ENCODE measurements at places on chromosomes 1 and 21.

GRCh38 chr1:208997726-208998312 is 585.7 kb upstream of the CAMK1G start:
- peak; percentile 36 for DNase-seq

GRCh38 chr1:15833069-15833679 is 14.3 kb upstream of the SPEN start:
- DNase-seq, result no peak

DNA sequence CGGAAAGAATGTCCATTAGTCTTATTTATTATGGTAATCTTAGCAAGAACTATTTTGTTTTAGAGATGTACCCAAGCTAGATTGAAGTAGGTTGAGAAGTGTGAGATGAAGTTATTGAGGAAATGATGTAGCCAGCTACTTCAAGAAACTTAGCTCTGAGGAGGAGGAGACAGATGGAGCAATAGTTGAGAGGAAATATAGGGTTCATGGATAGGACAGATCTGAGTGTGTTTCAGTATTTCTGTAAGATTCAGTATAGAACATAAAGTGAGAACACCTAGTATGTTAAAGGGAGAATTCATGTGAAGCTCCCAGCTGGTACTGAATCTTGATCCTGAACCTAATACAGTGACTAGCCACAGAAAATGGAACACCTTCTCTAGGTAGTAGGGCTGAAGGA is 28.9 kb downstream of the TSNAX start:
- no peak for DNase-seq

DNA sequence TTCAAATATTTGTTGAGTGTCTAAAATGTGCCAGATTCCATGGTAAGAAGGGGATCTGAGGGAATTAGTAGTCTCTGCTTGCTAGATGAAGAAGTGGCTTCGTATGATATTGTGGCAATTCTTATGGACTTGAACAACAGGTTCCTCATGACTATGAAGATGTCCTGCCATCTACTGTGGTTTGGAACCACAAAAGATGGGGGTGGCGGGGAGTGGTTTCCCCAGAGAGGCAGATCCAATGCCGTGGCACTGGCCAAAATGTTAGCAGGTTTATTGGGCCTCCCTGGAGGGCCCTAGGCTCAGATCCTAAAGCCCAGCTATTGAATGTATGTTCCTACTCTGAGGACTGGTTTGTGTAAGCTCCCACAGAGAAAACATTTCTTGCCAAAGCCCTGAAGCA is 120.8 kb downstream of the RGS2 start:
- DNase-seq, result no peak

DNA sequence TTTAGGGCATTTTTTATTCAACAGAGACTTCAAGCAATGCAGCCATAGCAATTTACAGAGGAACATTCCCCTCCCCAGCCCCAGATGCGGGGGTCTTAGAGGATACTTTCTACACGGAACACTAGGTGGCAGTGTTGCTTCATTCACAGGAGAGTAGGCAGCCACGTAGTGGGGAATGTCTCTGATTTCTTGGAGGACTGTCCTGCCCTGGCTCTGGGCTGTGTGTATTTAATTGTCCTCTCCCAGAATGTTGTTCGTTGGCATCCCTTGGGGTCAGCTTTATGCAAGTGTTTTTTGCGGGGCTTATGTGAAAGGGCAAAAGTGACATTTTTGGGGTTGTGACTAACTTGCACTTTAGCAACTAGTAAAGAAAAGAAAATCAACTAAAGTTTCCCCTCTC is 96.9 kb downstream of the PAPPA2 start:
- peak; percentile 68 for DNase-seq

DNA sequence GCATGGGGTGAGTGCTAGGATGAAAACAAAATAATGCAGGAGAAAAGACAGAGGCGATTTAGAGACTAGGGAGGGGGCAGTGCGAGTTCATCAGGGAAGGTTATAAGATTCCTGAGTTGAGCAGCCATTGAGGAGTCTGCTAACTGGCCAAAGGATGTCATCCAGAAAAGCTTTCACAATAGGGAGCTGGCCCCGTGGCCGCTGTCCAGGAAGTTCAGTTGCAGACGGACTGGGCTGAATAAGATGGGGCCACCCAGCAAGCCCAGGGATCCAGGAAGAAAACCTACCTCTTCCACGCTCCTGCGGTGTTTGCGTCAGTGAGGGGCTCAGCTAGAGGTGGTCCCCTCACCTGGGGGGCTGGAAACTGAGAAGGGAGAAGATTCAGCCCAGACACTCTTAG is 4.0 kb upstream of the PKP1 start:
- DNase-seq, result peak; percentile 53

- no peak for DNase-seq
These were observed 254.3 kb downstream of the RGS7 start for GRCh38 chr1:241102664-241103063.

GRCh38 chr1:61085983-61086644 is 3.8 kb downstream of the NFIA start:
- no peak for DNase-seq

- DNase-seq, result no peak
These were observed 87.0 kb downstream of the SYT14 start for GRCh38 chr1:210024996-210025395.

GRCh38 chr1:182742780-182743179 is 46.8 kb upstream of the NPL start:
- no peak for DNase-seq

DNA sequence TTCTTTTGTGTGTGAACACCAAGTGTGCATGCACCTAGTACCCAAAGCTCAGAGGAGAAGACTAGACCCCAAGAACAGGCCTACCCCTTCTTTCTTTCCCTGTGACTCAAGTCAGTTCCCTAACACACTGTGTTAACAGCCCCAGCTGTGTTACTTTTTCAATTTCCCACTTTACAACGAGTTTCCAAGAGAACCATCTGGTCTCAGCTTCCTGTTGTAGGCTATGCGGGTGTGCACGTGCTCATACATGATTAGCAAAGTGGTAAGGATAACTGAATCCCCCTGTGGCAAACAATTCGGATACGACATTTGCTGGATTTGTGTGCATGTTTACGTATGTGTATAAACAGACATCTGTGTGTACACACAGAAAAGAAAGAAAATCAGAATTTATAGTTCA is 17.9 kb downstream of the IFNAR2 start:
- no peak for DNase-seq

DNA sequence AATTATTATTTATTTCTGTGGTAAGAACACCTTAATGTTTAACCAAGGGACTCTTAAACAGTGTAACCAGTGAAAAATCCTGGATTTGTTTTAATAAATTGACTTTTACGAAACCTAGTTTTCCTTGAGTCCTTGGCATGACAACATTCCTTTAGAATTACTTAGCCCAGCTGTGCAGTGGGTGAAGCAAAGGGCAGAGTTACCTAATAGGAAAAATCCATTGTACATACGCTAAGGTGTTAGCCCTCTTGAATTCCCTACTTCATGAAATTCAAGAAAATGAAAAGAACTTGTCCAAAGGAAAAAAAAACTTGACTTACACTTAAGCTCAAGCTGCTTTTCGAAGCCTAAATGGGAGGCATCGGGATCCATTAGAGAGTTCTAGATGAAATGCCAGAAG is 852.0 kb upstream of the ADAMTS5 start:
- DNase-seq, result no peak

DNA sequence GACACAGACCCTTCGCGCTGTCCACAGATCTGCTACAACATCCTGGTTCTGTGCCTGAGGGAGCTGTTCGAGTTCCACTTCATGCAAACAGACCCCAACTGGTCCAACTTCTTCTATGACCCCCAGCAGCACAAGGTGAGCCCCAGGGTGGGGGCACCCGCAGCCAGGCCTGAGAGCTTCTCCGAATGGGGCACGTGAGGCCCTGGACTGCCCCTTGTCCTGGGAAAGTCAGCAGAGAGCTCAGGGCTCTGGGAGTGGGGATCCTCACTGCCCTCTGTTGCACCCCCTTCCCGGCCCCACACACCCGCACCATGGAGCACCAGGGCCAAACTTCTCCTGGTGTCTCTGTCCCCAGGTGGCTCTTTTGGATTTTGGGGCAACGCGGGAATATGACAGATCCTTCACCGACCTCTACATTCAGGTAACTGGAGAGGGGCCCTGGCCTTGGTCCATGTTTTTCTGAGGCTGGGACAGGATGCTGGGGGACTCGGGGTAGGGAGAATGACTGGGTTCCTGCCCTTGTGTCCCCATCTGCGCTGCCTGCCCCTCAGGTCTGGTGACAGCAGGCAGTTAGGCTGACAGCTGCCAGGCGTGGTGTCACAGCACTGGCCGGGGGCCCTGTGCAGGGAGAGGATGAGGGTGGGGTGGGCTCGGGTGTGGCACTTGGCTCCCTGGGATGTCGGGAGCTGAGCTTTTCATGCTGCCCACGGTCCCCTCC is 44.6 kb downstream of the COQ8A start:
- no peak for DNase-seq

GRCh38 chr1:19384113-19384512 is 72.0 kb downstream of the SLC66A1 start:
- peak; percentile 73 for DNase-seq

DNA sequence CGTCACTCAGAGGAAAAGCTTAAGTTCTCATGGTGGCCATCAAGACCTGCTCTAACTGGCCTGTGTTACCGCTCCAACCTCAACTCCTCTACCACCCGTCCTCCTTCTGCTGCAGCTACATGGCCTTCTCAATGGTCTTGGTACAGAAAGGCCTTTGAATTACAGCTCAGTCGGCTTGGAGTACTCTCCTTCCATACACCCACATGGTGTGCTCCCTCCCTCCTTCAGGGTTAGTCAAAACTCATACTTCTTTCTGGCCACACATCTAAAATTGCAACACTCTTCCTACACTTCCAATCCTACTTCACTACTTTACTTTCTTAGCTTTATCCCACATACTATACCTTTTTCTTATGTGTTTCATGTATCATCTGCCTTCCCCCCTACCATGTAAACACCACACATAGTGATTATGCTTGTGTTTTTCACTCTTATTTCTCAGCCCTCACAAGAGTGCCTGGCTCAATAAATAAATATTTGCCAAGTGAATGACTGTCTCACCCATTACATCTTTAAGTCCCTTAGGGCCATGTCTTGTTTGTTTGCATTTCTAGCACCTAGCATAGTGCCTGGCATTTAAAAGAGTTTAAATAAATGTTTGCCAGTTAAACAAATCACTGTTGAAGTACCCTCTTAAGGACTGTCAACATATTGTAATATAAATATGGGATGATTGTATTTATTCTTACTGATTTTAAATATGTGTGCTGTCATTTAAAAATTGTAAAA is 37.6 kb upstream of the HMCN1 start:
- DNase-seq, result no peak

DNA sequence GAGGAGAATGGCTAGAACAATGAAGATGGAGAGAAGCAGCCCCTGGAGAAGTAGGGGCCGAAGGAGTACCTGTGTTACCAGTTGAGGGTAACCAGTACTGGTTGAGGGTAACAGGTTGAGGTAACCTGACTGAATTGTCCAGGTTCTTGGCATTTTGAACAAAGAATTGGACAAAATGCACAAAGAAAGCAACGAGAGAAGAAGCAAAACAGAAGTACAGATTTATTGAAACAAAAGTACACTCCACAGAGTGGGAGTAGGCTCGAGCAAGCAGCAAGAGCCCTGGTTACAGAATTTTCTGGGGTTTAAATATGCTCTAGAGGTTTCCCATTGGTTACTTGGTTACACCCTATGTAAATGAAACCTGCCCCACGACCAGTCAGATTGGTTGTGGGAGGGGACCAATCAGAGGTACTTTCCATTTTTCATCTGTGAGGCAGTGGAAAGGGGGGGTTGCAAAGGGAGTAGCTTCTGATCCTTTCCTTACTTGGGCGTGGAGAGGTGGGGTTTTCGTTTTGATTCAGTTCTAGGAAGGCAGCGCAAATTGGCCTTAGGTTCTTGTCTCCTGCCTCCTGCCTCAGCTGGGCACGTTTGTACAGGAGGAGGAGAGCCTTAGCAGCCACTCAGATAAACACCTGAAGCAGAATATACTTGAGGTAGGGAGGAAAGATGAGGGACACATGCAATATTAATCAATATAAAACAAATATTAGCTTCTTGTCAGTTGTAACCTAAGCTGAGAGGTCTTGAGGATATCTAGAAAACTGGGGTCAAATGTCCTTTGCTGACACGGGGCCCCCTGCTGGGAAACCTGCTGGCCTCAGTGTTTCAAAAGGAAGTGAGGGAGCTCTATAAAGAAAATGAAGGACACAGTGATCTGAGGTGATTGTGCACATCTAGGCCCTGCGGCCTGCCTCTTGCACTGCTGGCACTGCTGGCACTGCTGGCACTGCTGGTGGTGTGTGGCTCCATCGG is 14.3 kb upstream of the LSM10 start:
- DNase-seq, result peak; percentile 58

GRCh38 chr1:33715195-33715811 is 148.6 kb upstream of the HMGB4 start:
- no peak for DNase-seq

DNA sequence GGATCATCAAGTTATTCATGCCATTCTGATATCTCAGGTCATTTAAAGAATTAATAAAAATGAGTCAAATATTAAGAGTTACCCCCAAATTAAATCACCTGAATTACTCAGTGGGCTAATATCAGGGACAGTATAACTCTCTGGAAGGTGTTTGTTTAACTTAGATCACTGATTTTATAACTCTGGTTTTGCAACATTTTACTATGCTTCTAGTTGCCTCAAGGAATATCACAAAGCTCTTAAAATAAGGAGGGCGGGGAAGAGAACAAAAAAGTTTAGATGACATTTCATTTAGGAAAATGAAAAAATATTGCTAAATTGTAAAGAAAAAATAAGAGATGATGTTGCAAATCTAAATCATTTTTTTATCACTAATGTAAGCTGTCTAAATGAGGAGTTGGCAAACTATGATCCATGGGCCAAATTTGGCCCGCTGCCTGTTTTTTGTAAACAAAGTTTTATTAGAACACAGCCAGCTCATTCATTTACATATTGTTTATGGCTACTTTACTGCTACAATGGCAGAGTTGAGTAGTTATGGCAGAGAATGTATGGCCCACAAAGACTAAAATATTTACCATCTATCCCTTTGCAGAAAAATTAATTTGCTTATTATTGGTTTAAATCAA is 31.9 kb upstream of the SLC19A2 start:
- DNase-seq, result no peak

DNA sequence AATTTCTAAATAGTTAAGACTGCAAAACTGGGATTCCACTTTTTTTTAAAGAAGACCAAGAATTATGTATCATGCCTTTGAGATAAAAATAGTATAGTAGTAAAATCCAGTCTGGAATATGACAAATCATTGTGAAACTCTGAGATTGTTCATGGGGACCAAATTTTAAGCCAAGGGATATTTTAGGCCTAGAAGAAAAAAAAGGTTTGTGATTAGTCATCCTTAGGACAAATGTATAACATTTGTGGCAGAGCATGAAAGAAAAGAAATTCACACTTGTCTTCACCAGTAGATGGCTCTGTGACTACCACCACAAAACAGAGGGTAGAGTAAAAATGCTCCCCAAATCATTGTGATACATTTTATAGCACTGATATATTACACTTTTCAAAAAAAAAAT is 226.1 kb downstream of the KCTD3 start:
- peak; percentile 93 for DNase-seq

All from EH (cell line).